Body of pancreas (tissue), 4 donors: ENCODE measurements at places on chromosomes 3 and 15. TPM values are rescaled to one million over a fixed set of nuclear protein-coding genes. Genes with fewer than 3 reads are reported as not detected.
A peak's percentile ranks its signal among the peaks of the same experiment; 100 is the strongest.

TLR9 gene
- total RNA-seq, result 0.26 TPM

GRCh38 chr3:100412912-100413590, 11.7 kb downstream of the LNP1 start:
- no peaks in the 10 kb centered on the region for H3K36me3 ChIP-seq
- H3K4me3 ChIP-seq, result no peak overlapping the region
- peaks cover 8% of the 10 kb centered on the region for H3K4me1 ChIP-seq
- no peak overlapping the region for H3K27ac ChIP-seq
- no peak for DNase-seq

MAP6D1 gene
- 7.0 TPM for total RNA-seq

PLXND1 gene
- 135 TPM for total RNA-seq

- no peak overlapping the region for H3K27ac ChIP-seq
- H3K4me1 ChIP-seq, result peaks cover 15% of the 10 kb centered on the region
- no peak overlapping the region for H3K4me3 ChIP-seq
- H3K36me3 ChIP-seq, result no peaks in the 10 kb centered on the region
- DNase-seq, result no peak
- H3K27me3 ChIP-seq, result no peaks in the 10 kb centered on the region
Measured at GRCh38 chr3:171021377-171021776, 5.1 kb downstream of the SLC2A2 start.

DNA sequence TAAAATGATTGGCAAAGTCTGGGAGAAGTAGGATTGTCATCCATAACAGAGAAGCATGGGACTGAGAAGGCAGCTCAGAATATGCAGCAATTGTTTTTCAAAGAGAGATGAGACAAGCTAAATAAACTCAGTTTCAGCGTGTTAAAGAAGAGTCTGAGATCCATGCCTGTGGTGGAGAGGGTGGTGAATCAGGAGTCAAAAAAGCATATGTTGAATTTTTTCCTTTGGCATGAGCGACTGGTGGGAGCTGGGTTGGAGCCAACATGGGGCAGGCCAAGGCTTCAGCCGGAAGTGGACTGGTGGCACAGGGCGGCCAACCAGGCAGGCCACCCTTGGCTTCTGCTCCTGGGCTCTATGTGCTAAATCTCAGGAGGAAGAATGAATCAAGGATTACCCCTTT, 102.0 kb downstream of the SST start:
- no peak overlapping the region for H3K4me3 ChIP-seq
- H3K36me3 ChIP-seq, result no peaks in the 10 kb centered on the region
- no peaks in the 10 kb centered on the region for H3K4me1 ChIP-seq
- no peak for DNase-seq
- no peak overlapping the region for H3K27ac ChIP-seq
- H3K27me3 ChIP-seq, result no peaks in the 10 kb centered on the region

- H3K36me3 ChIP-seq, result no peaks in the 10 kb centered on the region
- H3K4me3 ChIP-seq, result no peak overlapping the region
- H3K27me3 ChIP-seq, result no peaks in the 10 kb centered on the region
- DNase-seq, result no peak
Measured at GRCh38 chr3:194251891-194252560, 99.1 kb downstream of the CPN2 start.

DNA sequence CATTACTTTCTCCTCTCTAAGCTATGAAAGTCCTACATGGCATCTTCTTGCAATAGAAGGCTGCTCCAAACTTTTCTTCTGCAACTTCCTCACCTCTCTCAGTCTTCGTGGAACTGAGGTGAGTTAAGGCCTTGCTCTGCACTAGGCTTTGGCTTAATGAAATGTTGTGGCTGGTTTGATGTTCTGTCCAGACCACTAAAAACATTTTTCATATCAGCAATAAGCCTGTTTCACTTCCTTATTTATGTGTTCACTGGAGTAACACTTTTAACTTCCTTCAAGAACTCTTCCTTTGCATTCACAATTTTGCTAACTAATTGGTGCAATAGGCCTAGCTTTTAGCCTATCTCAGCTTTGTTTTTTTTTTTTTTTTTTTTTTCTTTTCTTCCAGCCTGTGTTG, 335.3 kb upstream of the NECTIN3 start:
- no peak overlapping the region for H3K4me3 ChIP-seq
- H3K27ac ChIP-seq, result no peak overlapping the region
- no peaks in the 10 kb centered on the region for H3K36me3 ChIP-seq

GRCh38 chr3:186138272-186138981, 29.5 kb upstream of the ETV5 start:
- peak; percentile 91 for DNase-seq
- H3K4me1 ChIP-seq, result peaks cover 18% of the 10 kb centered on the region
